Tibial nerve (tissue), 4 donors: ENCODE measurements at places on chromosomes 5 and 9. TPM values are rescaled to one million over a fixed set of nuclear protein-coding genes. Genes with fewer than 3 reads are reported as not detected.

GRCh38 chr9:136667214-136667939, 4.7 kb downstream of the EGFL7 start:
- H3K27me3 ChIP-seq: no peaks in the 10 kb centered on the region
- H3K4me1 ChIP-seq: peaks cover 27% of the 10 kb centered on the region
- H3K4me3 ChIP-seq: peak overlapping the region; percentile 56
- DNase-seq: no peak

- H3K4me3 ChIP-seq: no peak overlapping the region
- peaks cover 14% of the 10 kb centered on the region for H3K4me1 ChIP-seq
- H3K36me3 ChIP-seq: no peaks in the 10 kb centered on the region
- peak; percentile 52 for DNase-seq
Measured at GRCh38 chr9:74777136-74777879, 110.4 kb downstream of the TRPM6 start.

GRCh38 chr9:78273761-78274160, 23.2 kb upstream of the PSAT1 start:
- H3K27ac ChIP-seq: no peak overlapping the region
- DNase-seq: no peak
- peaks cover 31% of the 10 kb centered on the region for H3K36me3 ChIP-seq

Gene PTGDS
- 5,432 TPM for total RNA-seq

Gene RUSC2
- 39.3 TPM for total RNA-seq

DNA sequence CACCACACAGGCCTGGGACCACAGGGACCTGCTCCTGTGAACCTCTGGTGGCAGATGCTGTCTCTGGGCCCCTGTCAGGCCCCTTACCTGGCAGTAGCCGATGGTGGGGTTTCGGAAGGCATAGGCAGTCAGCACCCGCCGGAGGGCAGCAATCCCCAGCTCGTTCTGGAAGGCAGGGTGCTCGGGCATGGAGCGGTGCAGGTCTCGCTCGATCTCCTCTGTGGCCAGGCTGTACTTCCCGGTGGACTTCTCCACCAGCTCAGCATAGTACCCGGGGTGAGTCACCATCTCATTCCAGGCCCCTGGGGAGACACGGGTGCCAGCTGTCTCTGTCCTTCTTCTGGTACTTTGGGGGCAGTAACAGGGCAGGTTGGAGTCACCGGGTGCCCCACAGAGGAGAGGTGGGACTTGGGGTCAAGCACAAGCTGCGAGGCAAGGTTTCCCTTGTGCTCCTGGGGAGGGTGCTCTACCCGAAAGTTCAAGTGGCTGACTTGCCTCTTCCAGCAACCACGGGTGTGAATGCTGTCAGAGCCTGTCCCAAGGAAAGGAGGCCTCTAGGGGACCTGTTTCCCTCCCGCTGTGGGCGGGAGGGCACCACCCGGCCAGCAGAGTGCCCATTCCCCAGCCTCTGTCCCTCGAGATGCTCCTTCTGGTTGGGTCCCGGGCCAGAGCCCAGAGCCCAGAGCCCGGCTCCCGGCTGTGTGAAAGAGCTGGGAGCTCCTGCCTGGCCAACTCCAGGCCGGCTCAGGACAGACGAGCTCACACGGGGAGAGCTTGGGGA, 19.8 kb upstream of the MRNIP start:
- no peak overlapping the region for H3K27ac ChIP-seq
- H3K36me3 ChIP-seq: peaks cover 94% of the 10 kb centered on the region
- H3K4me3 ChIP-seq: no peak overlapping the region
- H3K27me3 ChIP-seq: no peaks in the 10 kb centered on the region
- H3K4me1 ChIP-seq: peaks cover 12% of the 10 kb centered on the region

GRCh38 chr9:469672-470551, 255.2 kb downstream of the DOCK8 start:
- no peaks in the 10 kb centered on the region for H3K36me3 ChIP-seq
- peak overlapping the region; percentile 83 for H3K27ac ChIP-seq
- peak; percentile 61 for DNase-seq
- H3K4me1 ChIP-seq: peaks cover 10% of the 10 kb centered on the region
- peak overlapping the region; percentile 57 for H3K4me3 ChIP-seq

DNA sequence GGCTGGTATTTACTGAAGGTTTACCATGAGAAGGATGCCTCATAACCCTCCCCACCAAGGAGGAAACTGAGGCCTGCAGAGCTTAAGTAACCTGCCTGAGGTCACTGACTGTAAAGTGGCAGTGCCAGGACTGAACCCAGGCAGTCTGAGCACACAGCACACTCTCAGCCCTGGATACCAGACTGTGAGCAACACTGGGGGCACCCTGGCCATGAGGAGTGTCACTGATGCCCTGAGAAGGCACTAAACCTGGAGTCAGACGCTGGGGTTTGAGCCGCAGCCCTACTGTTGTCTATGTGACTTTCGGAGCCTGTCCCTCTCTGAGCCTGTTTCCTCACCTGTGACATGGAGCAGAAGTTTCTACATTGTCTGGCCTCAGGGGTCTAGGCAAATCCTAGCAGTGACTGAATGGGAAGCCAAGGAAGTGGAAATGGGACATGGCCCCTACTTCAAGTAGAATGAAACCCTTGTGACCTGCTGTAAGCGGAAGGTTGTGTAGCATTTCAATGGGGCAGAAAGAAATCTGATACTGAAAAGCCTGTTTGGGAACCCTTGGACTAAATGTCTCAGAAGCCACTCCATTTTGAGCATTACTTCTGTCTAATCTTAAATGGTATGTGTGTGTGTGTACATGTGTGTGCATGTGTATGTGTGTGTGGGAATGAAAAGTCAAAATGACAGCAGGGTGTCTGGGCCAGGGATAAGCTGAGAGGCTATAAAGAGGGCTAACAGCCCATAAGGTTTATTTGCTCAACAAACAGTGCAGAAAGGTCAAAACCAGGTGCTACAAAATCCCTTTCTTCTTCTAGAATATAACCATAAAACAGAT, 36.0 kb downstream of the B4GALT1 start:
- H3K27ac ChIP-seq: peak overlapping the region; percentile 21
- H3K27me3 ChIP-seq: no peaks in the 10 kb centered on the region
